Stimulated activated CD8-positive, alpha-beta memory T cell treated with anti-CD3 and anti-CD28 coated beads, Interleukin-15, amount 100 ng/mL, for 48 hours (primary cell): ENCODE measurements at places on chromosomes 3 and 15.

- DNase-seq = no peak
Observed at GRCh38 chr3:8651418-8652323, 7.1 kb upstream of the SSUH2 start.

DNA sequence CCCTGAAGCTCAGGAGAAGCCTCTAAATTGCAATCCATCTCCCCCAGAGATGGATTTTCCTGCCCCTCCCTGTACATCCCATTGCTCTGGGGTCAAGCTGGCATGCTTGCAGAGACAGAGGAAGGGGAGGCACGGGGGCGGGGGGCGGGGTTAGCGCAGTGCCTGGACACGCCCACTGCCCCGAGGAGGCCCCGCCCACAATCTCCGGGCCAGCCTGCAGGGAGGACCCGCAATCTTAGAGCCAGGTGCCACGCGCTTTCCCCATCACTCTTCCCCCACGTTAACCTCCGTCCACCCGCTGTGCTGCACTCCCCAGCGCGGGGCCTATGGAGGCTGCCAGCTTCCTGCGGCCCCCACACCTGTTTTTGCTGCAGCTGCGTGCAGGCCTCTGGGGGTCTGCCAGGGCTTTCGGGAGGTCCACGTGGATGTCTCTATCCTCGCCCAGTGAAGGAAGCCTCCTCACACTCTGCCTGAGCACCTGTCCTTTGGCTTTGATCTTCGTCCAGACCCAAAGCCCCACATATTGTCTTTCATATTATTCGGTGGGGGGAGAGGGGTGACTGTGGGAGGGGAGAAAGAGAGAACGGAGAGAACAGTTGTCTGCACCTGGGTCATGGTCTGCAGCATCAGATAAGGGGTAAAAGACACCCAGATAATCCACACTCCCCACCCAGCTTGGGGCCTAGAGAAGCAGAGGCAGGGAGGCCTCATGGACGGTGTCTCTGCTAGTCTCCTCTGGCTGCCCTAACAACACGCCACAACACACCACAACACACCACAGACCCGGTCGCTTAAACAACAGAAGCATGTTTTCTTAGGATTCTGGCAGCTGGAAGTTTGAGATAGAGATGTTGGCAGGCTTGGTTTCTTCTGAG, 118.0 kb upstream of the MEF2A start:
- DNase-seq = no peak

- DNase-seq = no peak
Observed at GRCh38 chr3:13187593-13187992, 114.4 kb upstream of the IQSEC1 start.

GRCh38 chr15:22265970-22266369, 185.6 kb downstream of the OR4M2 start:
- no peak for DNase-seq

DNA sequence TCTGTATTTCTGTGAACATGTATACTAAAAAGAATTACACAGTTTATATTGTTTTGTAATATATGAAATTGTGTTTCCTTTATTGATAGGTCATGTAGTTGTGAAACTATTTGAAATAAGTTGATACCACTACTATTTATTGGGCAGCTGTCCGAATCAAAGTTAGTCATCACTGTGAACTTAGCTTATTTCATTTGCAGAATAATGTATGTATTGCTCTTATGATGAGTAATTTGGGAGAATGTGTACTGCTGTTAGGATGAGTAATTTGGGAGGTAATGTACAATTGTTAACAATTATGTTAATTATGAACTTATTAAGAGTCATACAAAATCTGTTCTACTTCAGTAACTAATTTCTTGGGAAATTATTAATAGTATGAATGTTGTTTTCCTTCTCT, 22.2 kb downstream of the FXR1 start:
- no peak for DNase-seq

- DNase-seq = no peak
Observed at GRCh38 chr15:99211926-99212325, 37.5 kb downstream of the TTC23 start.

GRCh38 chr3:188792793-188793192, 379.0 kb upstream of the TPRG1 start:
- no peak for DNase-seq

GRCh38 chr15:95292785-95293450, 1037.6 kb upstream of the NR2F2 start:
- DNase-seq = no peak

GRCh38 chr3:195850857-195851543, 39.3 kb upstream of the MUC4 start:
- peak; percentile 69 for DNase-seq

DNA sequence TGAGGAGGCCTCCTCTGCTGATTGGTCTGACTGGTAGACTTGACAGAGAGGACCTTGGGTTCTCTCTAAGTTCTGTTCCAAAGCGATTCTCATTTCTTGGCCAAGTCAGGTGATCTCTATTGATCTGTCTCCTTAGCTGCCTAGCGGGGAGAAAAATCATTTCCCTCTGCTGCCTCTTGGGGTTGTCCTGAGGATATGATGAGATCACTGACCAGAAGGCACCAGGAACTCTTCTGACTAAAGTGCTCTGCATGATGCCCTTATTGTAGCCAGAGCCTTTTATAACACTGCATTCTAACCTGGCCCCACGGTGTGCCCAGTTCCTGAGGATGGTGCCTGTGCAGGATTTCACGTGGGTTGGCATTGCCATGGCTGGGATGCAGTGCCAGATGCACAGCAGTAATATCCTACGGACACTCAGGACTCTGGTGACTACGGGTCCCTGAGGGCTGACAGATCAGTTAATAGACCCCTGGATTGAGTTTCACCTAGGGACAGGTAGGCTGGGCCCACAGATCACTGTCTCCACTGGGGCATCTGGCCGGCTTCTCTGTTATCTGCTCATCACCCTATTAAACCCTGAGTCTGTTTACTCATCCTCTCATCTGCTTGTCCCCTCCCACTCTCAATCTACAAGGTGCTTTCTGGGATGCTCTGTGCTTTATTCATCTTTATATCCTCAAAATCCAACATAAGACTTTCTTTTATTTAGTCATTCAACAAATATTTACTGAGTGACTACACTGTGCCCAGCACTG, 3.9 kb upstream of the HEG1 start:
- DNase-seq = no peak

DNA sequence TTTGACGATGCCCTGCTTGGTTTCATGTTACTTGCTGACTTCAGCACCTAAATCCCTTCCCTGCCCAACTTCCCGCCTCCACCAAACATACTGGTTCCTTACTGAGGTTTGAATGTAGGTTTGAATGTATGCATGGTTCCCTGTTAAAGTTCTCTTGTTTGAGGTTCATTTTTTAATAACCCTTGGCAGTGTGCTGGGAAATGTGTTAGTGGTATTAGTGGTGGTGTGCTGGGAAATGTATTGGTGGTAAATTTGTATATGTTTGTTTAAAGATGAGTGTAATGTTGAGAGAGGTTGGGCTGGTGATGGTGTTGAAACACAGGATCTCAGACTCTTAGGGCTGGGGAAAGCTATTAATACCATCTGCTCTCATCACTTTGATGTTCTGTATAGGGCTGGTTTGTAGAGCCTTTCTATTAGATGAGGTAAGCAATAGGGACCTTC, 392.7 kb downstream of the PTPRG start:
- no peak for DNase-seq

GRCh38 chr15:51183076-51183475, 88.4 kb upstream of the TNFAIP8L3 start:
- DNase-seq = no peak

DNA sequence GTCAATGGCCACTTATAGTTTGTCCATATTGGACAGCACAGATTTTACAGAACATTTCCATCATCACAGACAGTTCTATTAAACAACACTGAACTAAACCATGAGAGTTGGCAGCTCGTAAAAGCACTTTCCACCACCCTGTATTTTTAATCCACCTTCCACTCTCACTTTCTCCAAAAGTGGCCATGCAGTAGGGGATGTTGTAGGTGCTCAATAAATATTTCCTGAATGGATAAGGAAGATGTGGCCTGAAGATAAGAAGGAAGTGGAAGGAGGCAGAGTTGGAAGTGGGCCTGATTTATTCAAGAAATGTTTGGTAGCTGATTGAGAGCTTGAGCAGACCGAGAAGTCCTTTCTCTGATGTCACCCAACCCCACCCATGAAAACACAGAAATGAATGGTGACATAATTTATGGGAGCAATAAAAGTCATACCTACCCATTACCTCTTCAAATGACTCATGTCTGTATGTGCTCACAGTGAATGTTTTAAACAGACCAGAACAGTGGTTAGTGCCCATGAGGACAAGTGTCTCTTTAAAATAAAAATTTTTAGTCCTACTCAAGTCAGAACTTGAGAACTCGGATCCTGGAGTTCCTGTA, 39.6 kb upstream of the CTNNB1 start:
- DNase-seq = no peak

GRCh38 chr3:56971816-56972215, 88.6 kb upstream of the SPATA12 start:
- DNase-seq = no peak

GRCh38 chr15:31435912-31436628, 109.4 kb downstream of the KLF13 start:
- peak; percentile 40 for DNase-seq

- no peak for DNase-seq
Observed at GRCh38 chr3:9957214-9957613, 5.0 kb upstream of the PRRT3 start.

- no peak for DNase-seq
Observed at GRCh38 chr15:90131848-90132247, 29.6 kb upstream of the IDH2 start.

DNA sequence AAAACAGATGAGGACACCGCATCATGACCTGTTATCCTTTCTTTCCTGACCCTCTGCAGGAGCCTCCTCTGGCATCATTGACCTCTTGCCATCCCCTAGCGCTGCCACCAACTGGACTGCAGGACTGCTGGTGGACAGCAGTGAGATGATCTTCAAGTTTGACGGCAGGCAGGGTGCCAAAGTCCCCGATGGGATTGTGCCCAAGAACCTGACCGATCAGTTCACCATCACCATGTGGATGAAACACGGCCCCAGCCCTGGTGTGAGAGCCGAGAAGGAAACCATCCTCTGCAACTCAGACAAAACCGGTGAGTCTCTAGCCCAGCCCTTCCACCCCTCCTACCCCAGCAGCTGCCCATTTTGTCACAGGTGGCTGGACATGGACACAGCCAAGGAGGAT, 218.4 kb upstream of the TRIM42 start:
- no peak for DNase-seq

DNA sequence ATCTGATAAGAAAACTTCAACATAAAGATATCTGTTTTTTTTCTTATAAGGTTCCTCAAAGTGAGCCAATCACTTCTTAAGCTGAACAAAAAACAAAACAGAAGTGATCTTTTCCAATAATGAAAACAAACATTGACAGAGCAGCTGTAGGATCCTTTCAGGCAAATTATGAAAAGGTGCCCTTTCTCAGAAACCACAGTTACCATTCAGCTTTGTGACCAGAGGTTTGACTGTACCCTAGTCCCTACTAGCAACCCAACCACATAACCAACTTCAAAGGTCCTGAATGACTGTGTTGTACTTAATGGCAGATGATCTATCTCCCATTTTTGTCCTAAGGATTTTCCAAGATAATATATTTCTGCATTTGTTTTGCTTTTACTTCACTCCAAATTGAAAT, 39.4 kb upstream of the CCR2 start:
- DNase-seq = no peak

- no peak for DNase-seq
Observed at GRCh38 chr3:40414270-40414669, 27.3 kb downstream of the ENTPD3 start.

DNA sequence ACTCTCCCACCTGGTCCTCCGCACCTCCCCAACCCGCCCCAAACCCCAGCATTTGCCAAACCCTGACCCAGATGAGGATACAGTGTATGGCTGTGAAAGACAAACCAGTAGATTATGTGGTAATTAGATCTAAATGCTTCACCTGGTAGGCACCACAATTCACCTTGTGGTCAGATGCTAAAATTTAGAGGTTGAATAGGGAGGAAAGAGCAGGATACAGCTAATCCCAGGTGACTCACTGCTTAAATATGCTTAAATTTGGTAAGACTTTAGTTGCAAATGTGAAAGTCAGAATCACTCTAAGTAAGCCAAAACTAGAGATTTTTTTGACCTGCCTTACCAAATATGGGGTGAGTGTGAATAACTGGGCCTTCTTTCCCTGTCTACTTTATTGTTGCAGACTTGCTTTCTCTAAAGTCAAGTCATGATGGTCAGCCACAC, 105.5 kb downstream of the MME start:
- no peak for DNase-seq

GRCh38 chr15:48858401-48858800, 19.5 kb upstream of the EID1 start:
- DNase-seq = no peak

DNA sequence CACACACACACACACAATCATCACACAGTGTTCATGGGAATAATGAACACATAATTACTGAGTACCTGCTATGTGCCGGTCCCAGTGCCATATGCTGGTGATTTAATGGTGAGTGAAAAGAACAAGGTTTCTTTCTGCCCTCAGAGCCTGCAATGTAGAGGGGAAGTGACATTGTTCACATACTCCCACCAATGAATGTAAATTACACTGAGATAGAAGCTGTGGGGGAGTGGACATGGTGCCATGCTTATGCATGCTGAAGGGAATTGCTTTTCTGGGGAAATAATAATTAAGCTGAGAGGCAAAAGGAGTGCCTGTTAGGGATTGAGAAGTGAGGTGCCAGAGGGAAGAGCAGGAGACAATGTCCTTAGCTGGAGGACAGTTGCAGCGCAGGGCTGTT, 175.1 kb downstream of the MFSD1 start:
- no peak for DNase-seq

- DNase-seq = no peak
Observed at GRCh38 chr3:196938124-196938523, 4.2 kb downstream of the NCBP2 start.

GRCh38 chr3:159929171-159930141, 59.2 kb upstream of the IL12A start:
- DNase-seq = no peak

DNA sequence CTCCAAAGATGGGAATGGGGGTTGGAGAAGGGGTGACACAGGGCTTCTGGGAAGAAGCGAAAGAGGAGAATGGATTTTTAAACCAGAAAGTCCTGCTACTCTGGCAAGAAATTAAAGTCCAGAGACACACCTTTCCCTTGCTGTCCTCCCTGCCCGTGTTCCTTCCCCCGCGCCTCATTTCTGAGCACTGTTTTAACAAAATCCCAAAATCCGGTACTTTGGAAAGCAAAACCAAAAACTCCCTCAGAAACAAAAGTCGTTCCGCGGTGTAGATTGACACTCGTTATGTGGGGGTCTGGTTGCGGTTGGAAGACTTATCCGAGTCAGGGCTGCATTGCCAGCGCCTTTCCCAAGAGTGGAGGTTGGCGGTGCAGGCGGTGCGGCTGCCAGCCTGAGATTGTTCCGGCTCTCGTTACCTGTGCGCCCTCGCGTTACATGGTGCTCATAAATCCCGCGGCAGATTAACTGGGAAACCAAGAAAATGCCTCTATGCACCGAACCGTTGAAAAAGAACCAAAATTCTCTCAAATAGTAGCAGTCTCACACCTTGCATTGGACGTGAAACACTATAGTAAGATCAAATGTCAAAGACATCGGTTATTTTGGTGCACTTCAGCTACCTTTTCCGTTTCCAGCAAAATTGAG, 217.7 kb downstream of the MEIS2 start:
- no peak for DNase-seq

GRCh38 chr3:70273492-70273891, 38.9 kb downstream of the MDFIC2 start:
- no peak for DNase-seq

GRCh38 chr3:183500319-183500718, 55.2 kb downstream of the KLHL6 start:
- no peak for DNase-seq
